ENCODE measurements at places on chromosomes 5 and 9.

DNA sequence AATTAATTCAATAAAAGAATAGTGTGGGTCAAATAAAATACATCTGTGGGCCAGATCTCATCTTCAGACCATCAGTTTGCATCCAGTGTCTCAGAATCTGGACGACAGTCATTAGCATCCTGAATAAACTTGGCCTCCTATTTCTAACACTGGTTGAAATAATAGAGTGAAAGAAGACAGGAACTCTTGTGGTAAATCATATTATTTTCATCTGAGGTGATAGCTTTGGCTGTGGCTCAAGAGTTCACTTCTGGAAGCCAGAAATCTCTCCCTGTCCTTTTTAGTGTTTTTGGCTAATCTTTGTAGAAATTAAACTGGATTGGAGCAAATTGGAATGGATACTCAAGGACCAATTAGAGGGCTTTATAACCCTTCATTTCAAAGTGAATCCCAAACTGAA, 63.4 kb upstream of the HMHB1 start:
- no peak for DNase-seq

GRCh38 chr5:139635191-139635590, 13.0 kb upstream of the CXXC5 start:
- no peak for DNase-seq

DNA sequence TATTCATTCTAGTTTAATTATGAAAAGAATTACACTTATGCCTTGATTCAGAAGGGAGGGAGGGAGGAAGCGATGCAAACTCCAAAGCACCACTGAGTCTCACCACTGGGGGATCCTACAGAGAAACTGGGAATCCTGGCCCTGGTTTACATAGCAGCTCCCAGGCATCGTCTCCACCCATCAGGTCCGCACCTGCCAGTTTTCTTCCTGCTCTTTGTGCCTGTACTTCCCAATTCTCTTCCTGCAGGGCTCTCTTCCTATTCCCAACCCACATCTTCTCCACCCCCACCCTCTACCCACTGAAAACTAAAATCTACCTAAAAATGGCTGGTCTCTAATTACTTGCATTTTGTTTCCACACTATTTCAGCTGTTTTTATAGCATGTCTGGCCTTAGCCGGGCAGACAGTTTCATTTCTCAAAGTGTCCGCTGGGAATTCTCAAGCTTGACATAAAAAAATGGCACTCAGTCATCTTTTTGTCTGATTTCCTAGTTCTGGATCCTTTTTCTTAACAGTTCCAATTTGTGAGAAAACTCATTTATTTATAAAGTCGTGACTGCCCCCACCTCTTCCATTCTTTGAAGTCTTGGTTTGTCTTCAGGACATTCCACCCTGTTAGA, 1.6 kb upstream of the TNIP1 start:
- DNase-seq: no peak

GRCh38 chr9:127450830-127451607, at the start of the genes LRSAM1 and RPL12:
Gene LRSAM1, plus strand, starts transcription at chr9:127451510. Its CDS starts 3,018 bp downstream, at chr9:127454528.
Gene RPL12, minus strand, starts transcription at chr9:127451406. Its CDS starts 89 bp downstream, at chr9:127451317.
- peak; percentile 97 for DNase-seq

GRCh38 chr9:85079349-85079748, 409.8 kb downstream of the NTRK2 start:
- DNase-seq: no peak

DNA sequence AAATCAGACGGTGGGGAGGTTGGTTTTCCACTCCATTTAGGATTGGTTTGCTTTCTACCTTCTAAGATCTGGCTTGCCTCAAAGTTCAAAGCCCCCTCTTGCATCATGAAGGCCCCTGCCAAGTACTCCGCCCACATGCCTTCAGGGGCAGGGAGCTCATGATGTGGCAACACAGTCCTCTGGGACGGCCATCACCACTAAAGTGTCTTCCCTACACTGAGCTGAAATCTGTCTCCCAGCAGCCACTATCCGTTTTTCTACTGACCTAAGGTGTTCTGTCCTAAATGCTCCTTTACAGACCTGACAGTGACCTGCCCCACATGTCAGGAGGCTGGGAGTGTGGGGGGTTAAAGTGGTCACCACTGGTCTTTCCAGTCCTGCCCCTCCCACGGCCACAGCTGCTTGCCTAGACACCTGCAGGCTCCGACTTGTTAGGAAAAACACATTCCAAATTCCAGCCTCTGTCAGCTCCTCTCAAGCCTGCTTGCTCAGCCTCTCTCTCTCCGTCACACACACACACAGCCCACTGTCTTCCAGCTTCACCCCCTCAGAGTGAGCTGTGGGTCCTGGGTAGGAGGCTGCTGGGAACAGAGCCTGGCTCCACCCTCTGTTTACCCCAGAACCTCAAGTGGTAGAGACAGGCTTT, 44.9 kb downstream of the SHB start:
- DNase-seq: no peak

DNA sequence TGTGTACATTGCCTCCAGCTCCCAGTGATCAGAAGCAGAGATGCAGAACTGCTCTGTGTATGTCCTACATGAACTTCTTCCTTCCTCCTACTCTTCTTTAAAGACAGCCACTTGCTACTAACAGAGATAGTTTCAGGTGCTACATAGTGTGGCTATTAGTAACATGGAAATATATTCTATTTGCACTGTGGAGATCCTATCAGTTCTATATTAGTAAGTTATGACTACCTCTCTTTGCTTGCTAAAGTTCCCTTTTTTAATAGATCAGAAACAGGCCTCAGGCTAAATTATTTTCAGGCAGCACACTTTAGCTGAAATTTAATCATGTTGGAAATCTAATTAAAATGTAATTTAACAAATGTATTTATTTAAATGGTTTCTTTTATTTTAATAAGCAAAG, 64.4 kb upstream of the TNFSF8 start:
- no peak for DNase-seq

DNA sequence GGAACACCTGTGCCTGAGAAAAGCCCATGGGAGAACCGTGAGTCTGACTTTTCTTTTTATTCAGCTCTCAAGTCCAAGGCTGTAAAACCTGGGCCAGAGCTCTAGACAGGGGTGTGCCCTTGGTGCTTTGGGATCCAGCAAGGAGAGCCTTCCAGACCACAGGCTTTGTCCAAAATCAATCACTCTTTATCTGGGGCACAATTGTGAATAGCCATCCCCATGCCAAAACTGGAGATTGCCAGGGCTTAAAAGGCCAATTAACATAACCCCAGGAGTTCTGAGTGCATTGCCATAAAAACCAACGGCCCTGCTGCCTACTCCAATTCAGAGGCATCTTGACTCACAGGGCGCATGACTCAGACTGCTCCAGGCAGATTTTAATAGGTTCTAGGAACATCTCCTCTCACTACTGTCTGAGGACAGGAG, 391.8 kb downstream of the ARHGEF28 start:
- DNase-seq: no peak

DNA sequence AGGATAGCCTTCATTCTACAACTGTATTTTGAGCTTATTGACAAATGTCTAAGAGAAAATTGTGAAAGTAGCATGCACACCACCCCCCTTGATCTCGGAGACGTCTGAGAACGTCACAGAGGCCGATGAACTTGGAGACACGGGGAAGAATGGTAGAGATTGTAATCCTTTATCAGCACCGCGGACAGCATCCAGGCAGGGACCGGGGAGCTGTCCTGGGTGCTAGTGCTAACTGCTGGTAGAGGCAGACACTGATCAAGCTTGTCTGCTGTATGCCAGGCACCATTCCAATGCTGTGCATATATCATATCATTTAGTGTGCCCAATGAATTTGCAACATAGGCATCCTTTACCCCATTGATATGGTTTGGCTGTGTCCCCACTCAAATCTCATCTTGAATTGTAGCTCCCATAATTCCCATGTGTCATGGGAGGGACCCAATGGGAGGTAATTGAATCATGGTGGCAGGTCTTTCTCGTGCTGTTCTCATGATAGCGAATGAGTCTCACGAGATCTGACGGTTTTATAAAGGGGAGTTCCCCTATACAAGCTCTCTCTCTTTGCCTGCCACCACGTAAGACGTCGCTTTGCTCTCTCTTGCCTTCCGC, 98.8 kb downstream of the LHX2 start:
- DNase-seq: peak; percentile 2

GRCh38 chr9:98789483-98790133, 6.7 kb downstream of the ANKS6 start:
- no peak for DNase-seq

- peak; percentile 18 for DNase-seq
These were observed 12.8 kb upstream of the ZFP62 start for GRCh38 chr5:180873615-180874520.

- DNase-seq: no peak
These were observed 368.1 kb upstream of the CTNND2 start for GRCh38 chr5:12272389-12272788.

DNA sequence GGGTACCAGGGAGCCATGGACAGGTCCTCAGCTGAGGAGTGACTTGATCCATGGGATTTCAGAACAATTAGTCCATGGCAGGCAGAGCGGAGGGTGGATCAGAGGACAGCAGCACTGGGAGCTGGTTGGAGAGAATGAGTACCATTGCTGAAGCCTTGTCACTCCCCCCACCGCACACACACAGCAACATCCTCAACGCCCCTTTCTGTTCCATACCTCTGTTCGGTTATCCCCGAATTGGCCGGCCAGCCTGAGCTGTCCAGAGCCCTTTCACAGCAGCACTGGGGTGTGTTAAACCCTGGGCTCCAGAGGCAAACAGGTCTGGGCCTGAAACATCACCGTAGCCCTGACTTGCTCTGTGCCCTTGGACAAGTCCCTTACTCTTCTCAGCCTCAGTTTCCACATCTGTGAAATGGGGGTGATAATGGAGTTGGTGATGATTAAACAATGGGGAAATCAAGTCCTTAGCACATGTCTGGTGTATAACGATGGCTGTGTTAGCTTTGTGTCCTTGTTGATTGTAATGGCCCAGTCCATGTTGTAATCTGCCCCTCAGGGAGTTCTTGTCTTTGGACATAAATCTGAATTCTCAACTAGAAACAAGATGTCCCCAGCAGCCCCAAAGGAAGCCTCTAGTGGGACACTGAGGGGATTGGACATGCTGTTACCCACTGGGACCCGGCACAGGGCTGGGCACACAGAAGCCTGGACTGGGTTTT, 16.9 kb downstream of the GSN start:
- DNase-seq: no peak

DNA sequence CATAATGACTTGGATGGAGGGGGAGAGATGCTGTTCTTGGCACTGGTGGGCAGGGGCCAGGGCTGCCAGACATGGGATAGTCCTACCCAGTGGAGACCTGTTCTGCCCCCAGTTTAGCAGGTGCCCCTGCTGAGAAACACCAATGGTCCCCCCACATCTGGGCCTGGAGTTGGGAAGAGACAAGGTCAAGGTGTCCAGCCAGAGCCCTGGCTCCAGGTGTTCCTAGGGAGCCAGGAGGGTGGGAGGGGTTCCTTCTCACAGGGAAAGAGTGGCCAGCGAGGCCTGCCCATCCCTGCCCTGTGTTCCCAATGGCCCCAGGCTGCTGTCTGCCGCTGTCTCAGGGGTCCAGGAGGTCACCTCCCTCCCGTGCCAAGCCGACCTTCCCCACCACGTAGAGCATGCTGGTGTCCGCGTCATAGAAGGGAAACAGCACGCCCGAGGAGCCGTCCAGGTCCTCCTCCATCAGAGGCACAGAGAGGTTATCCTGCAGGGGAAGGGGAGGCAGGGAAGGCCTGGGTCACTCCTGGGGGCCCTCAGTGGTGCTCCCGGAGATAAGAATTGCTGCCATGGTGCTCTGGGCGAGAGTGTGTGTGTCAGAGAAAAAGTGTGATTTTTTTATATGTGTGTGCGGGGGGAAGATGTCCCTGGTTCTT, 11.7 kb upstream of the TRIM14 start:
- no peak for DNase-seq

DNA sequence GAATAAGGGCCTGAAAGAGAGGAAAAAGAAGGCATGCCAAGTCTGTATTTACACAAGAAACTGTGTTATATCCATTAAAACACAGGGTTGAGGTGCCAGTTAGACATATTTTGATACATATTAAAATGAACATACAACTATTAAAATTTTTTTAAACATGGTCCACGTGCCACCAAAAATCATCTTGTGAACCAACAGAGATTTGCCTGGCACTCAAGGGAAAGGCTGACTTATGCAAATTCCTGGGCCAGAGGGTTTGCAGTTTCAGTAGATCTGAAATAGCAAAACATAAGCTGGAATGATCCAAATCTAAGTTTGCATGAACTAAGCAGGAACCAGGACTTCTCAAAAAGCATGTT, 168.7 kb downstream of the SLIT3 start:
- no peak for DNase-seq

DNA sequence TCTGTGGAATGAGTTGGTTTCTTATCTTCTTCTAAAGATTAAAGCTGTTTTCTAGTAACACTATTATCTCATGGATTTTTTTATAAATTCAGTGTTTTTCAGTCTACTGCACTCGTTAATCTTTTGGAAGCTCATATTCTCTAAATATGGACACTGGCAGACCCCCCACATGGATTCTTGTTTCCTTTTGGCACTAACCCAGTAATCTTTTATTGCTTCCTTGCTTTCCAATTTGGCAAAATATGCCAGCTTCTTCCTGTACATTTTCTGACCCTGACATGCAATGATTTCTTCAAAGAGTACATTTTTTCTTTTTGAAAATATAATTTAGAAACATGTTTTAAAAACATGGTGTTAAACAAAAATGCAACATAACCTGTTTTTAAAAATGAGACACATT, 474.2 kb upstream of the FTMT start:
- no peak for DNase-seq

GRCh38 chr5:158287643-158288271, 428.8 kb upstream of the CLINT1 start:
- DNase-seq: no peak

DNA sequence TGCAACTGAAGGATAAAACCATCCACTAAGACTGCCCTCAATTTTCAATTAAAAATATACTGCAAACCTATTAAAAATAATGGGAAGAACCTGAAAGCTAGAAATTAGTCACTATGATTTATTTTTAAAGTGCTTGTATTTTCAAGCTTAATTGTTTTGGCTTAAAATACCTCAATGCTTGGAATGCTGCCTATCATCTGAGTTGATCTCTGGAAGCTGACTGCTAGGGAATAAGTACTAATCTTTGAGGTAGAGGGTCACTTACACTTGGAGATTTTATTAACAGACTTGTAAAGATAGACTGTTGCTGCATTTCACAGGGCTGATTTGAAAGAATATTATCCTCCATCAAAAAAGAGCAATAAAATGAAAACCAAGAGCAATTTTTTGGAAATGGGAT, 6.2 kb downstream of the PCSK1 start:
- no peak for DNase-seq

- DNase-seq: no peak
These were observed 4.5 kb downstream of the FCN1 start for GRCh38 chr9:134913041-134913712.

DNA sequence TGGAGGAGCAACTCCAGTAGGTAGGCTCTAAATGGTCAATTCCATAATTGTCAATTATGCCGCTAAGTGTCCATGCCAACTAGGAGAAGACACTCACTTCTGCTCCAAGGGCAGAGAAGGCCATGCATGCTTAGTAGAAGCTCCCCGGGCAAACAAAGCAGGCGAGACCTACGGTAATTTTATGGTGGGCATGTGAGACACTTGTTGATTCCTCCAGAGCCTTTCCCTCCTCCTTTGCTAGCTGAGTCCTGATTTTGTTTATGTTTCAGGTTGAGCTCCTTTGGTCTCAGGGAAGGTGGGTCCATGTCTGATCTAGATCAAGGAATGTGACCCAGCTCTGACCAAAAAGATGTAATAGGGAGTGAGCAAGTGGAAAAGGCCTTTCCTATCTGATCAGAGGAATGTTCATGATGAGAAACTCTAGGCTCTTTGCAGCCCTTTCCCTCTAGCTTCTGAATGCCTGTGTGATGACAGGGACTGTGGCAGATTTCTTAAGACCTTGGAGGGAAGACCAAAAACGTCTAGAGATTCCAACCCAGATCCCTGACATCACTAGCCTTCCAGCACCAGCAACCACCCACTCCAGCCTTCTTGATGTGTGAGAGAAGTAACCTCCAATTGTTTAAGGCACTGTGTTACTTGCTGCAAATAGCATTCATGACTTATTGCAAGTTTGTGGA, 7.7 kb upstream of the CPEB4 start:
- DNase-seq: no peak
